Mammary epithelial cell (primary cell): ENCODE measurements at places on chromosomes 4 and X.

- no peak for DNase-seq
These were observed 155.8 kb downstream of the PPARGC1A start for GRCh38 chr4:23734000-23734399.

DNA sequence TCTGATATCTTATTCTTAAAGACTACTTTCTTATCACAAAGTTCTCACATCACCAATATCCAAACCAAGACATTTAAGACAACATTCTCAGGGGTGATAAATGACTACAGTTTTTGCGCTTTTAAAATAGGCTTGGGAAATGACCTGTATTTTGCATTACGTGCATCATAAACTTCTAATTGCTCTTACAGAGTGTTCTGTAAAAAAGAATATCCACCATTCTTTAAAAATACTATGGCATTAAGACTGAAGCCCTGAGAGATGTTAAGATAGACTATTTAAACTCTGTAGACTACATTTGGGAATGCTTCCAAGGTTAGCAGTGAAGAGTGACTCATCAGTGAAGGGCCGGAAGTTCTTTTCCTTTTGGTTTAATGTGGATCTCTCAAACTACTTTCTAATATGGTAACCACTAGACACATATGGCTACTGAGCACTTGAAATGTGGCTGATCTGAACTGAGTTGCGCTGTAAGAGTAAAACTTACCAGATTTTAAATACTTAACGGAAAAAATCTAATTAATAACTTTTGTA, 518.8 kb upstream of the FTHL17 start:
- DNase-seq: peak; percentile 48

- peak; percentile 65 for DNase-seq
These were observed 8.0 kb downstream of the SLC9B1 start for GRCh38 chr4:103011378-103012025.

GRCh38 chr4:48296365-48296764, 26.7 kb upstream of the TEC start:
- no peak for DNase-seq

- DNase-seq: no peak
These were observed 47.7 kb downstream of the CLDN22 start for GRCh38 chr4:183272384-183272783.

DNA sequence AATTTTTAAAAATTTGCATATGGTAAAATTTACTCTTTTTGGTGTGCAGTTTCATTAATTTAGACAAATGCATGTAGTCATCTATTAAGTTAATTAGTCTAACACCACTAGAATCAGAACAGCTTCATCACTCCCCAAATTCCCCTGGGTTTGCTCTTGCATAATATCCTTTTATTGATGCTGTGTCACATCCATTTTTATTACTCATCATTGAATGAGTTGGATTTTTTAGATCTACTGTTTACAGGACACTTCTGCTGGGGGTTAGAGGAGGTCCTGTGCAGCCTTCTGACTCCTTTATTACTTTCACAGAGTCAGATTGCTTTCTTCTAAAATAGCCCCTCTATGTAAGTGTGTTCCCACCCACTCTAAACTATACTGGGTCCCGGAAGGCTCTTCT, 65.9 kb downstream of the MTHFD2L start:
- peak; percentile 71 for DNase-seq

- DNase-seq: peak; percentile 25
These were observed 415 bp downstream of the SHISA3 start for GRCh38 chr4:42397635-42398170.

- peak; percentile 77 for DNase-seq
These were observed 354.1 kb downstream of the CHIC1 start for GRCh38 chrX:73916931-73917667.

- DNase-seq: no peak
These were observed 47.8 kb downstream of the SLIT2 start for GRCh38 chr4:20299515-20299914.

DNA sequence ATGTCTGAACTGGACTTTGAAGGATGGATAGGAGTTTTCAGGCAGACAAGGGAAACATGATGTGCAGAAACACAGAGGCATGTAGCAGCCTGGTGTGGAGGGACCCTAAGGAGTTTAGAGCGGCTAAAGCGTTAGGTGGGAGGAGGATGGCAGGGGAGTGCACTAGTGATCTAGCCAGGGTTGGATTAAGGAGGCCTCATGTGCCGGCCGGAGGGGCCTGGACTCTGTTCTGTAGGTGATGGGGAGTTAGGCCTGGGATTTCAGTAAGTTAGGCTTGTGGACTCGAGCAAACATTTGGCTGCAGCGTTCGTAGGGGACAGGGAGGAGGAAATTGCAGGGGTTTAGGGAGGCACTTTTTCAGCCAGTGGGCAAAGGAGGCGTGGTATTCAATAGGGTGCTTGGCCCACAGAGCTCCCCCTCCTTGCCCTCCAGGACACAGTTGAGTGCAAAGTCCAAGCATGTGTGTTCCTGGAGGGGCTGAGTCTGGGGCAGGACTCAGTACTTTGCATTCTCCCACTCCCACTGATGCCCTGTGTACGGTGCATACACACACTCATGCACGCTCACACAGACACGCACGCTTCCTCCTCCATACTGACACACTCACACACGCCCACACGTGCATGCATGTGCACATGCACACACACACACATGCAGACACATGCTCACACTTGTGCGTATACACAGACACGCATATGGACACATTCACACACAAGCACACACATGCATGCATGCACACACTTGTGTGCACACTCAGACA, 18.6 kb downstream of the PSAPL1 start:
- DNase-seq: no peak
